Cardiac septum (tissue), 1 donor: ENCODE measurements at places on chromosomes 4 and X. TPM values are rescaled to one million over a fixed set of nuclear protein-coding genes. Genes with fewer than 3 reads are reported as not detected.

DNA sequence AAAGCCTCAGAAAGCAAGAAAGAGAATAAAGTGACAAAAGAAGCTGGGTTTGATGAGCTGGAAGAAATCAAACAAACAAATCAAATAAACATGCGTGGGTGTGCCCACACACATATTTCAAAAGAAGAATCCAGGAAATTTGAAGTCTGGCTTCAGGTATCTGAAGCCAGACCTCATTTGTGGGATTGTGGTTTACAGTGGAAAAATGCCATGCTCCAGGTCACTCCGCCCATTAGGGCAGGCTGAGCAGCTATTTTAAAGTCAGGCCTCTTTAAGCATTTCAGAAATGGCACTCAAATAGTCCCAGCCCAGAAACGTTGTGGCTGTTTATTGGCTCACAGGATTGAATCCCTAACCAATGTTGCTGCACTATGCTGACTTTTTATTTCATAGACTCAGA, 226.1 kb upstream of the F9 start:
- no peak for DNase-seq

- DNase-seq = no peak
These were observed 39.7 kb downstream of the ADAMTS3 start for GRCh38 chr4:72529148-72529822.

DNA sequence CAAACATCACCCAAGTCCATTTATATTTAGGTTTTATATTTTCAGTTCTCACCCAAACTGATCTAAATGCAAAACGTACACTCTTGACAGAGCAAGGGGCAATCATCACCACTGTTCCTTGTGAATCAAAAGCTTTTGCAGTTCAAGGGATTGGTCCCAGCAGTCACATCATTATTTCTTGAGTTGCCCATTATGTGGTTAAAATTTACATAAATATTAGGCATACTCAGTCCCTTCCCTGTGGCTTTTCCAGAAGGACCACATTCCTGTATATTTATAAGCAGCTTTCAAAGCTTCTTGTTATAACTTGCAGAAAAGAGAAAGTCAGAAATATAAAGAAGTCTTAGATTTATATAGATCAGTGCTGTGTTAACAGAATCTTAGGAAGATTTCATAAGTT, 224.4 kb downstream of the CLCN4 start:
- DNase-seq = no peak

DNA sequence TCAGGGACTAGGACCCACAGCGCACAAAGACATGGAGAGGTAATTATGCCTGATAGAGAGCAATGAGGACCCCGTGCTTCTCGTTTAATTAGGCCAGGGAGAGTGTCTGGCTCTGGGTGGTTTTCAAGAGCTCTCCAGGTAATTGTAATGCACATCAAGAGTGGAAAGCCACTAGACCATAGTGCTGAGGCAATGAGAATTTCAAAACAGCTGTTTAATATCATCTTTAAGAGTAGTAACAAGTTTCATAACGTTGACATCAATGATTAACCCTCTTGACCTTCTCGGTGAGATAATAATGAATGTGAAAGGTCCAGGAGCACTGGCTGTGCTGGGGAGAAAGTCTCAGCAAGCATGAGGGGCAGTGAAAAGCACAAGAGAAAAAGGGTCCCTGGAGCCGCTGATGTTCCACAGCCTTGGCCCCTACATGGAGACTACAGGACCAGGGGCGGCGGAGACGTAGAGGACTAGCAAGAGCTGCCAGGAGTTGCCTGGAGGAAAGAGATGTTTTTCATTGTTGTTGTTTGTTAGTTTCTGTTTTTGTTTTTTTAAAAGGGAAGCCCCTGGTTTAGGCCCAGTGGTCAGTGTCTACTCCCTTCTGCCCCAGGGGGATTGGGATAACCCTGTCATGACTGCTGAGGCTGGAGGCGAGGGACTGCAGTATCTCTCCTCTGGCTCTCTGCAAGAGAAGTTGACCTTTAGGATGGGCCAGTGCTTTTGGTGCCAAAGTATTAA, 14.8 kb upstream of the CXCR3 start:
- DNase-seq = peak; percentile 53

- DNase-seq = no peak
These were observed 43.6 kb downstream of the ACOX3 start for GRCh38 chr4:8396762-8397406.

- DNase-seq = no peak
These were observed 1910.0 kb upstream of the AGA start for GRCh38 chr4:179352221-179352620.

GRCh38 chrX:16882702-16883486, 12.7 kb upstream of the RBBP7 start:
- DNase-seq = no peak

DNA sequence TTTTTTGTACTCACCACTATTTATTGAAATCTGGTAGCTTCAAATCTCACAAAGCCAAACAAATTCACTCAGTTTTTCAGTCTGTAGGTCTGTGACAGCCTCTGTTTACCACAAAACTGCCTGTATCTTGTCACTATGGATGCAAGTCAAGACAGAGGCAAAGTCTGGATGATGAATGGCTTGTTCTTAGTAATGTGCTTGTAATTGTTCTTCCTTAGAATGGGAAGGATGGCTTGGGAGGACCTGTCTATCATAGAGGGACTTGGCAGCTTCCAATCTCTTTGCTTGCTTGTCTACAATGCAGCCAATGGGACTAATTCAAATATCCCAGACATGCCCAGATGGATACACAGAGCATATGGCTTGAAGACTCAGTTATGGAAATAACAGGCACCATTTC, 141.2 kb upstream of the SCML1 start:
- DNase-seq = no peak

- no peak for DNase-seq
These were observed 459.9 kb upstream of the BOD1L1 start for GRCh38 chr4:14087459-14087858.

DNA sequence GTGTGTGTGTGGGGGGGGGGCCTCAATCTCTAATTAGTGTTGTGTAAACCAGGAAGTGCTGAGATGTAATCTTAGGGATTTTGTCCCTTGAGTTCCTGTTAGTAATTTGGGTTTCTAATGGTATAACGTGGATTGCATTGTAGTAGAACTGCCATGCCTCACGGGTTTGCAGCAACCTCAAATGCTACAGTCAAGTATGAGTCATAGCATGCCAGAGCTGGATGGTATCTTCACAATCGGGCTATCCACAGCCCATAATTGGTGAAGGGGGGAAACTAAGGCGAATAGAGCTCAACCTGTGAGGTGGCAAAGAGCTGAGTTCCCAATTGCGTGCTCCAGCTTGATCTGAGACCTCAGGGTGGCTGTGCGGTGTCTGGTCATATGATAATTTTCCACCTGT, 2.2 kb upstream of the FMR1NB start:
- DNase-seq = no peak

GRCh38 chrX:48465336-48465933, 4.6 kb downstream of the SLC38A5 start:
- no peak for DNase-seq

- DNase-seq = no peak
These were observed 9.8 kb downstream of the LAMP2 start for GRCh38 chrX:120459309-120459708.

DNA sequence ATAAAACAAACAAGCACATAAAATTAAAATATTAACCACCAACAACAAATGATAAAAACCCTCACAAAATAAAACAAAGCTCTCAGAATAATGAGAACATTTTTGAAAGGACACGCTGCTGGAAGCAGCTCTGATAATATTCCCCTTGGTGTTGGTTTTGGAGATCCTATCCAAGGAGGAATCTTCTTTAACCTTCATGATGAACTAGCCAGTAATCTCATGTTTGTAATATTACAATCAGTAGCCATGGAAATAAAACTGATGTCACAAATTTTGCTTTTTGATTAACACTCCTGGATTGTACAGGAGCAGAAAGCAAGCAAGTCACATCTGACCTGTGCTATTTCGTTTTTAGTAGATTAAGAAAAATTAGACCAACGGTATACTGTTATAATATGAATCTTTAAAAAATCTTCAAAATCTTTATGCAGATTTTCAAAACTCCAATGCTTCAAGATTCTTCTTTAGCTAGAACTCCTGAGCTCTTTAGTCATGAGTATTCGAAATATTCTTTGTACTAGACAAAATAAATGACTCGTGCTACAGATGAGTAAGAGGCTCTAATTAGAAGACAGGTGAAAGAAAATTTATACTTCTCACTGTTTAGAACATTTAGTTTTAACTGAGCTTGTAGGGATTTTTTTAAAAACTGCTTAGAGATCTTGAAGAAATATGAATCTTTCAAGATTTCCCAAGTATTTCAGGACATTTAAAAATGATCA, 154.1 kb downstream of the RASL11B start:
- no peak for DNase-seq

GRCh38 chrX:39158801-39159657, 357.8 kb downstream of the MID1IP1 start:
- DNase-seq = no peak

GRCh38 chrX:11640089-11640488, 25.6 kb downstream of the ARHGAP6 start:
- no peak for DNase-seq

- no peak for DNase-seq
These were observed 45.6 kb downstream of the FHL1 start for GRCh38 chrX:136192839-136193414.

DNA sequence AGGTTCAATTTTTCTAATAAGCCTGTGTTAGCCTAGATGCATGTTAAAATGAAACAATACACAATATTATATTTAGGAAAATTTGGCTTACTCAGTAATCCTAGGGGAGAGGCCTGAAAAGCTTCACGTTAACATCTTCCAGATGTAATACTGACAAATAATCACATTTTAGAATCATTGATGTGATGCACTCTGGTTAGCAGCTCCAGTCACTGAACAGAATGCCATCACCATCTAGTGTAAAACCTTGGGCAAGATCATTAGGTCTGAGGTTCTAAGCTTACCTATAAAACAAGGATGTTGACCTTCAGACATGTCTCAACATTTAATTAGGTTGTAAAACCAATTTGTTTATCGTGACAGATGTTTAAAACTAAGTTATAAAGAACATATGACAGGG, 1704.8 kb downstream of the STIM2 start:
- DNase-seq = no peak

DNA sequence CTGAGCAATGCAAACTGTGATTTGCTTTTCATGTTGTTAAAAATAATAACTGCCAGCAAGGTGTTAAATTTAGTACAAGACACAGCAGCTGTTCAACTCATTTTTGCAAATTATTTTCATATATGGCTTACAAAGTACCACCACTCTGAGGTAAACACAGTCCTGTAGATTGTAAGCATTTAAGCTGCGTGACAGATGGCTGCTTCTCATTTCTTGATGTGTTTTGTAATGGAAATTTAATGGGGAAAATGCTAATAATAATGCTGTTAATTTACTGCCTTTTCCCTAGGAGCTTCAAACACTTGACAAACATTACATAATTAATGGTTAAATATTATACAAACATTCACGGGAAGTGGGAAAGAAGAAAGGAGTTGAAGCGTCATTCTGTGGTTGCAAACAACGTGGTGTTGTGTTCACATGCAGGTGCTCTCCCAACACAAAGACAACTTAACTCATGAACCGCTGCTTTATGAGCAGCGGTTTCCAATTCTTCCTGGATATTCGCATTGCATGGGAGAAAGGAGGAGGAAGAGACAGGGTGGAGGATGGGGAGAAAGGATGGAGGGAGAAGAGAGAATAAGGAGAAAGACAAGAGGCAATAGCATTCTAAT, 236.8 kb upstream of the VCX start:
- DNase-seq = no peak

DNA sequence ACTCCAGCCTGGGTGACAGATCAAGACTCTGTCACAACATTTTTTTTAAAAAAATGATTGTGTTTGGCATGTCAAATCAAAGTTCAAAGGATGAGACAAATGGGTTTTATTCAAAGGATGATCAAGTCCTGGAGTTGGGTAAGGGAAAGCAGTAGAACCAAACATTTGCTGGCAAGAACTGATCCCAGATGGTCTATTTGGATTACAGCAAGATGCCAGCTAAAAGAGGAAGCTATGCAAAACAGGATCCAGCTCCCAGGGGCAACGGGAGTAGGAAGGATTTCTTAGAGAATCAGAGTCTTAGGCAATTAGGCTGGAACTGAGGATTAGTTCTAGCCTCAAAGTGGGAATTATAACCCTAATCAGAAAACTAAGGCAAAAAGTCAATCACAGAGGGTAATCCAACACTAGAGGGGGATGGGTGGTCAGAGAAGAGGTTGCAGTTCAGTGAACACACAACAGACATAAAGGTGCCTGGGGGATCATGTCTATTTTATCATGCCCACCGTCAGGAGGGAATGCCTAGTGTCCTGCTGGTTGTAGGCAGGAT, 133.0 kb upstream of the PLS3 start:
- DNase-seq = no peak

GRCh38 chrX:136636121-136636520, 11.8 kb upstream of the CD40LG start:
- DNase-seq = no peak

- no peak for DNase-seq
These were observed 117.2 kb downstream of the KDM6A start for GRCh38 chrX:44989995-44990770.

DNA sequence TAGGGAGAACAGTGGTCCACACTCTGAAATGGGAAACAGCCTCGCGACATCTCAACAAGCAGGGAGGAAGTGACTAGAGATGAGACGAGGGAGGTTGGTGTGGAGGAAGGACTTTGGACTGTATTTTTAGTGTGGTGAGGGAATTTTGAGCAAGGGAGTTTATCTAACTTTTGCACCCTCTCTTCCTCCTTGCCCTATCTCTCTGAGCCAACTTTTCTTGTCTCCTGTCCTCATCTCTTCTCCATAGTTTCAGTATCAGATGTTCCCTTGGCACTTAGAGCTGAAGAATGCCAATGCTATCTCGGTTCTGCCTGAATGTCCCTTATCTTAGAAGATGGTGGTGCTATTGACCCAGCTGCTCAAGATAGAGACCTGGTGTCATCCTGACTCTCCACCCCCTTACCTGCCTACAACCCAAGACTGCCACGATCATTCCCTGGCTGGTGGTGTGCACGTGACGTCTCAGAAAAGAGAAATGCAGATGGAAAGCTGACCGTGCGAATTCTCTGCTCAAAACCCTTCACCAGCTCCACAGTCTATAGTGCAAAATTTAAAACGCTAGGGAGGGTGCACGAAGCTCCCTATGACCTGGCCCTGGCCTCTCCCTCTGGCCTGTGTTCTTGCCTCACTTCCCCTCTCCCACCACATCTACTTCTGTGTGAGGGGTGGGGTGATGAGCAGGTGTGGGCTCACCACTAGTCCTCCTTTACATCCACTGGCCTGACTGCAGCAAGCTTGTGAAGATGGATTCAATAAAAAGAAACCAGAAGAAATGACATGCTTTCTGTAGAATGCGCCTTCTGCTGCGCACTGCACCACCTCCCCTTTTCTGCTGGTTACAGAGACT, 20.9 kb downstream of the MPP1 start:
- DNase-seq = no peak

RHOXF2 gene
- not detected for total RNA-seq

VBP1 gene
- total RNA-seq = 62.9 TPM

SHROOM2 gene
- total RNA-seq = 0.92 TPM

MMRN1 gene
- 2.5 TPM for total RNA-seq

CLCN4 gene
- 23.4 TPM for total RNA-seq

EGFL6 gene
- total RNA-seq = 0.24 TPM

MND1 gene
- not detected for total RNA-seq

ANTXR2 gene
- total RNA-seq = 54.6 TPM

TMPRSS11E gene
- not detected for total RNA-seq

MAGEB2 gene
- total RNA-seq = not detected

MXRA5 gene
- 17.5 TPM for total RNA-seq

SNX25 gene
- total RNA-seq = 10.5 TPM

DDX3X gene
- total RNA-seq = 214 TPM

UGT2B15 gene
- not detected for total RNA-seq

GLRA2 gene
- total RNA-seq = not detected

DUSP9 gene
- total RNA-seq = not detected
